Right renal cortex interstitium (tissue), 3 donors: ENCODE measurements at places on chromosomes 3 and 15. TPM values are rescaled to one million over a fixed set of nuclear protein-coding genes. Genes with fewer than 3 reads are reported as not detected.

GRCh38 chr15:67931861-67932260 lies 92.0 kb upstream of the RNU6-1 start:
- no peak for DNase-seq

DNA sequence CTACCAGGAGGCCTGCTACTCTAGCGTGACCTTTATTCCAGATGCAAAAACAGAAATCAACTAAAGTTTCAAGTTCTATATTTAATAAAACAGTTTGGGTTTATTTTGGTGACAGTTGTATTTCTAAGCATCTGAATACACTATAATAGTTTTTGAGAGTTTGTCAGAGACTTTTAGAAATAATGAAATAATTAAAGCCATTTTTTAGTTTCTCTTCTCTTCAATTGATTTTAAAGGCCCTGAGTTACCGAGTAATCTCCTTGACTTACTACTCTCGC lies 523.4 kb downstream of the CADM2 start:
- DNase-seq: no peak

- DNase-seq: no peak
Measured at GRCh38 chr15:32120577-32121383, 90.5 kb downstream of the CHRNA7 start.

GRCh38 chr15:76344893-76345582 lies 8.5 kb downstream of the ISL2 start:
- DNase-seq: no peak

- DNase-seq: no peak
Measured at GRCh38 chr3:183287301-183287971, 34.4 kb downstream of the B3GNT5 start.

DNA sequence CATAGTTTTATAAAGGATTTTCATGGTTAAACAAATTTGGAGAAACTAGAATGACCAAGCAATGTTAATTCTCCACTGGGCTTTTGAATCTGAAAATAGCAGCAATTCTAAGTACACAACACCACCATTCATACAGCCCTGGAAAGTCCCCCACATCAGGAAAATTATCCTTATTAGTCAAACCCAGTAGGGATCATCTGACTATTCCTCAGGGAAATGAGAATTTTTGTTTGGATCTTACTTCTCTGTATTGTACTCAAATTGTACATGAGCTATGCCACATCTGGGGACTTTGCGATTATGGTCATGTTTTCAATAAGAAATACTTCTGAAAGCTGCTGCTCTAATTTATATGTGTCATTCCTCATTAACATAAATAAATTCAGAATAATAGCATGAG lies 46.0 kb downstream of the RARB start:
- no peak for DNase-seq

DNA sequence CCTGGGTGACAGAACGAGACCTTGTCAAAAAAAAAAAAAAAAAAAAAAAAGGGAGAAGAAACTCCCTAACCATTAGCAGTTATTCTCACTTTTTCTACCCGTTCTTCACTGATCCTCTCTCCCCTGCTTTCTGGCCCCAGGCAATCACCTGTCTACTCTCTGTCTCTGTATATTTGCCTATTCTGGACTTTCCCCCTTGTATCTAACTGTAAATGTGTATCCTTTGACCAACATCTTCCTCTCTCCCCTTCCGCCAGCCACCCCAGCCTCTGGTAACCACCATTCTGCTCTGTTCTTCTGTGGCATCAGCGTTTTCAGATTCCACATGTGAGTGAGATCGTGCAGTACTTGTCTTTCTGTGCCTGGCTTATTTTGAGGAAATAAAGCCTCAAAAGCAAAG lies 6.9 kb downstream of the CYFIP1 start:
- no peak for DNase-seq

DNA sequence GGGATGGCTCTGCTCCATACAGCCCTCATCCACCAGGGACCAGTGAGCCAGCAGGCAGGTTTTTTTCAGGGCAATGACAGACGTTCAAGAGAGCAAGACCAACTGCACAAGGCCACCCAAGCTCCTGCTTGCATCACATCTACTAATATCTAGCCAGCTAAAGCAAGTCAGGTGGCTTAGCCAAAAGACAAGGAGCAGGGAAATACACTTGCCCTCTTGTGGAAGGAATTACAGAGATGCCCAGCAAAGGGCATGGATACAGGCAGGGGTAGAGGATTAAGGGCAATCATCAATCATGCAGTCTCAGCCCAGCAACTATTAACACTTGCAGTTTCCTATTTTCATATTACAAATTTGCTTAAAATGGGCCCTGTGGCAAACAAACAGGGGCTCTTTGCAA lies 81.5 kb upstream of the NTRK3 start:
- DNase-seq: no peak

- DNase-seq: no peak
Measured at GRCh38 chr3:14256046-14256445, 77.4 kb downstream of the LSM3 start.

DNA sequence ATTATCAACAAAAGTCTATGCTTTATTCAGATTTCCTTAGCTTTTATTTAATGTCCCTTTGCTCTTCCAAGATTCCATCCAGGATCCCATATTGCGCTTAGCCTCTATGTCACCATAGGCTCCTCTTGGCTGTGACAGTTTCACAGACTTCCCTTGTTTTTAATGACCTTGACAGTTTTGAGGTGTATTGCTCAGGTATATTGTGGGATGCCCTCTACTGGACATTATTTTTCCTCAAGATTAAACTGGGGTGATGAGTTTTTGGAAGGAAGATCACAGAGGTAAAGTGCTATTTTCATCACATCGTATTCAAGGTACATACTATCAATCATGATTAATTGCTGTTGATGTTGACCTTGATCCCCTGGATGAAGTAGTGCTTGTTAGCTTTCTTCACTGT lies 99.1 kb upstream of the SMAD3 start:
- DNase-seq: no peak

GRCh38 chr3:163450698-163451097 lies 1627.6 kb downstream of the SI start:
- DNase-seq: no peak

GRCh38 chr15:89792106-89792805 lies 16.1 kb downstream of the MESP2 start:
- DNase-seq: no peak

- no peak for DNase-seq
Measured at GRCh38 chr3:164687211-164687610, 391.1 kb downstream of the SI start.

TM4SF18 gene
- 30.8 TPM for polyA plus RNA-seq

GREM1 gene
- 0.12 TPM for polyA plus RNA-seq

PIGBOS1 gene
- 16.1 TPM for polyA plus RNA-seq

PRR20G gene
- polyA plus RNA-seq: not detected

GPR156 gene
- polyA plus RNA-seq: 3.6 TPM

ALS2CL gene
- polyA plus RNA-seq: 7.7 TPM

CEP97 gene
- polyA plus RNA-seq: 13.9 TPM
